ENCODE measurements at places on chromosomes 3 and 15.

- DNase-seq = no peak
Observed at GRCh38 chr15:57920911-57921310, 144.6 kb downstream of the ALDH1A2 start.

DNA sequence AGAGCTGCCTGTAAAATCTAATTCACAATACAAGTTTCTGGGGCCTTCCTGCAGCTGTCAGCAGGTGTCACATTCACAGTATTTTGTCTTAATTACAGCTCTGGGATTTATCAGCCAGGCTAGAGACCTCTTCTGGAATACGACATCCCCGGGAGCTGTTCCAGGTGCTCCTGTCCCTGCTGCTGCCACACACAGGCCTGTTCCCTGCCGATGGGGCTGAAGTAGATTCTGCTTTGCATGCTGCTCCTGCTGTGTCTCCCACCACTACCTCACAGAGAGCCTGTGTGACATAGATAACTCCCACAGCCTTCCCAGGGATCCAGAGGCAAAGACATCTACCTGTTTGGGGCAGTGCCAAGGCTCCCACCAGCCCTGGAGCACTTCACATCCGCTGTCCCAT is 20.4 kb downstream of the COLQ start:
- DNase-seq = no peak

DNA sequence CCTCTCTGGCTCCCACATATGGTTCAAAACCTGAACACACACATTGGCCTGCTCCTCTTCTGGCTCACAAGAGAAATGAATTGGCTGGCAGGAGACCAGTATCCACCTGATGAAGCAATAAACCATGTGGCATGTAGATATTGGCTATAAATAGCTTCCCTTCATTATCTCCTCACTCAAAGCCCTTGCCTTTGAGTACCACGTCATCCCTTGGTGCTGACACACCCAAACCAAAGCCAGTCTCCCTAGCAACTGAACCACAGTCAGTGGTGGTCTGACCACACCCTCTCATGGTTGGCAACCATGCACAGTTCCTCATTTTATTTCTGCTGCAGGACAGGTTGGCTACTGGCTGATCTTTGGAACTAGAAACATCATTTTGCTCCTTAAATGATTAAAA is 98.8 kb downstream of the ZNF621 start:
- DNase-seq = peak; percentile 27

- peak; percentile 10 for DNase-seq
Observed at GRCh38 chr15:44532689-44533088, 4.3 kb upstream of the EIF3J start.

GRCh38 chr3:161977063-161977462 is 480.5 kb downstream of the OTOL1 start:
- DNase-seq = no peak

GRCh38 chr15:62883938-62884479 is 158.5 kb upstream of the TPM1 start:
- DNase-seq = no peak

DNA sequence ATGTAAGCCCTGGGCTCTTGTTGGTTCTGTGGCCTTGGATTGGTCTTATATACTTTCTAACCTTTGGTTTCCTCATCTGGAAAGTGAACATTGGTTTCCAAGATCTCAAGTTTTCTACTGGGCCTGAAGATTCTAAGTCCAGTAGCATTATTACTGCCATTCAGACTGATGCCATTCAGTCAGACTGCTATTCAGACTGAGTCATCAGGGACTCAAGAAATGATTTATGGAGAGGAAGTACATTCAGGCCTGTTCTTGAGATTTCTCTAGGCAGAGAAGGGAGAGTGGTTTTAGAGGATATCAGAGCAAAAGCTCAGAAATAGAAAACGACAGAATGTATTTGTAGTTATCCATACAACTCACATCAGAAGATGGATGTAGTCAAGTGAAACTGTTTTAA is 557.2 kb downstream of the NR2F2 start:
- no peak for DNase-seq

DNA sequence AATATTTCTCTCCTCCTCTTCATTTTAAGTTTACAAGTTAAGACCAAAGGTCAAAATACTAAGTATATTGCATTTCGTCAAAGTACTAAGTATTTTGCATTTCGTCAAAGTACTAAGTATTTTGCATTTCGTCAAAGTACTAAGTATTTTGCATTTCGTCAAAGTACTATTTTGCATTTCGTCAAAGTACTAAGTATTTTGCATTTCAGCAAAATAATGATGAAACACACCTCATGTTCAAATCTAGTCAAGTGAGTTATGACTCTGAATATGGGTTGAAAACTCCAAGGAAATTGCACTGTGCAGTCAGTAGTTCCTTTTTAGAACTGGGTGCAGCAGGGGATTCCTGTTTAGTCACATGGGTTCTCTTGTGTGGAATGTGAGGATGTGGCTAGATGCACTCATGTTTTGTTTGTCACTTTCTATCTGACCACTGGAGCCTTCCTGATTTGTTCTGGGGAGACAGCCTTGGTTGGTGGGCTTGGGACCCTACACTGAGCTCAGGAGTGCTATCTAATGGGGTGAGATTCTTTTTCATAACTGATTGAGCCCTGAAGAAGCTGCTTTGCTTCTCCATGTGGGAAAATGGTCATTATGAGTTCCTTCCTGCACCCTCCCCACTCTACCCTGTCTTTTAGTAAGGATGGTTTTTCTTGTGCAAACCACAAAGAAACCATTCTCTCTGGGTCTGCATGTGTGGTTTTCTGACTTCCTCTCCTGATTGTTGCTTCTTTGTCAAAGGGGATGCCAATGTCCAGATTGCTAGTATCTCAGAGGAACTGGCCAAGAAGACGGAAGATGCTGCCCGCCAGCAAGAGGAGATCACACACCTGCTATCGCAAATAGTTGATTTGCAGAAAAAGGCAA is 73.4 kb downstream of the CCK start:
- no peak for DNase-seq

DNA sequence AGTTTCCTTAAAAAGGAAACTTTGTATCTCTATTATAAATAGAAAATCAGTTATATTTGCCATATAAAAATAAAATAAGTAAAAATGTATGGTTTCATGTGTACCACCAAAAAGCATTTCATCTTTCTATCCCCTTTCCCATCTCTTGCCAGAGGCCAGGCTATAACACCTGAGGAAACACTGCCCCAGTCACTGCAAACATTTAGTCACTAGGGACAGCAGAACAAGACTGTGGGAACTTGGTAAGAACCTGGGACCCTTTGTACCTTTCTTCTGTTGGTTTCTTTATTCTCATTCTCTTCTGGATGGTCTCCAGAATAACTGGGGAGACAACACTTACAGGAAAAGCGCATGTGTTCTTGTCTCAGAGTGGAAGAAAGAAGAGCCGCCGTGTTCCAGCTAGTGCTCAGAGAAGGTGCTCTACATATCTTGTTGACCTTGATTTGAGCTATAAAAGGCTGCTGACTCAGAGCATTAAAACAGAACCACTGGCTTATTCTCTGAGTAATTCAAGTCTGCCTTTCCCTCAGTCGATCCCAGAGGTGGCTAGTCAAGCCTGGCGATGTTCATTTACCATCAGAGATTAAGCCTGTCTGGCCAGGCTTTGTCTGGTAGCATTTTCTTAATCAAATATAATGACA is 361.6 kb downstream of the RBMS3 start:
- DNase-seq = no peak

DNA sequence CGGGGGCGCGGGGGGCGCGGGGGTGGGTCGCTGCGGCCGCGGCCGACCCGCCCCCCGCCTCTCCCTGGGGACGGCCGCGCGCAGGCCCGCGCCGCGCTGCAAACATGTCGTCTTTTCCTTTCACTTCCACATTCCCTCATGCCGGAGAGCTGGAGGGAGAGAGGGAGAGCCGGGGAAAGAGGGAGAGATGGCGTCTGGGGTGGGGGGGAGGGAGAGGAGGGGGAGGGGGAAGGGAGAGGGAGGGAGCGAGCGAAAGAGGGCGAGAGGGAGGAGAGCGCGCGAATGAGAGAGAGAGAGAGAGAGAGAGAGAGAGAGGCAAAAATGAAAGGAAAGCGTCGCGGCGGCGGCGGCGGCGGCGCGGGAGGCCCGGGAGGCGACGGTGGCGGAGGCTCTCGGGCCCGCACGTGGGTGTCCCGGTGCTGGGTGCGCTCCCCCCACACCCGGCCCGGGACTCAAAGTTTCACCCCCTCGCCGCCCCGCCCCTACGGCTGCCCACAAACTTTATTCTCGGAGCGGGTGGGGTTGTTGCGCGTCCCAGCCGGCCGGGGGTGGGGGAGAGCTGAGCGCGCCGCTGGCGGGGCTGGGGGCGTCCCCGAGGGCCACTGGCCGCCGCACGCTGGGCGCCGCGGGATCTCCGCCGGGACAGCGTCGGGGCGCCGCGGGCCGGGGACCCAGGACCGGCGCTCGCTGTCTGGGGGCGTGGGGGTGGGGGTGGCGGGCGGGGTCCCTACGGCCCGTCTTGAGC is 731 bp downstream of the ZNF710 start:
- DNase-seq = peak; percentile 75

DNA sequence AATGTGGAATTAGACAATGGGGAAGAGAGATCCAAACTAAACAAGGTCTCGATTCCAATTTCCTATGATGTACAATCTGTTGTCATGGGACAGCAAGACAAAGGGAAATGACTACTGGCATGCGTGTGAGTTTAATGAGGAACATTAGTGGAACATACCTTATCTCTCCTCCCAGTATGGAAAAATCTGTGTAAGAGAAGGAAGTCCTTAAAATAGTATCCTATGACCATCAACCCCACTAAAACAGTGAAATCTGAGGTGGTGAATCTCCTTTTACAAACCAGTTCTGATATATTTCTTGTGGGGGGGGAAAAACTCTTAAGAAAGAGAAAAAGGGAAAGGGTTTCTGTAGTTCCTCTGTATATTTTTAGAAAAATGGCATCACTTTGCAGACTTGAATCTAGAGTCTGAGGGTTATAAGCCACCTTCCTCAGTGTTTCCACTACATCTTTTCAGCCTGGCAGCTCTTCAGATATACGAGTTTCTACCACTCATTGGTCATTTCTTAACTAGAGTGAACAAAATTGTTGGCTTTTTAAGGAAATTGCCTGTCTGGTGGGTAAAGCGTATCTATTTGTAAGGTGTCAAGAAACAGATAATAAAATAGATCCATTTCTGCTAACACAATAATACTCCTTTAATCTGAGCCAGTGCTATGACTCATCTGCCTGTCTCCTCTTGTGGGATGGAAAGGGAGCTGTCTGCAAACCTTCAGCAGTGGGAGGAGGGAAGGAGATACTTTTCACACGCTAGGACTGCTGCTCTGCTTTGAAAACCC is 3.0 kb upstream of the TNFAIP8L3 start:
- no peak for DNase-seq

GRCh38 chr3:177314897-177315296 is 117.6 kb upstream of the TBL1XR1 start:
- no peak for DNase-seq

GRCh38 chr3:24374801-24375200 is 119.8 kb downstream of the THRB start:
- no peak for DNase-seq

- no peak for DNase-seq
Observed at GRCh38 chr3:171159822-171160157, 133.3 kb upstream of the SLC2A2 start.

GRCh38 chr3:174854987-174855386 is 4.1 kb upstream of the NAALADL2 start:
- no peak for DNase-seq

DNA sequence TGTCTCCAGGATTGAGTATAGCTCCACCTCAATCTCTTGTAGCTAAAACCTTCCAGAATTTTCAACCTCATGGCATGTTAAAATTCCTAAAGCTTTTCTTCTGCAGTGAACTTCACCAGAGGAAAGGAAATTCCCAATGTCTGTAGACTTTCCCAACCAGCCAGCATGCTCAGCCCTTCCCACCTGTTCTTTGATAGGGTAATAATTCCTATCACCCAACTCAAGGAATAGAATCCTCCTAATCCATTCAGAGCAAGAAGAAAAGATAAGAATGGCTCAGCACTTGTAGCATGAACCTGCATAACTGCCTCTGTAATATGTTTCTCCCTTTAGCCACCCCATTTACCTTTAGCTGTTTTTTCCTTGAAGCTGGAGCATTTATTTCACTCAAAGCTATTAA is 301.8 kb upstream of the GADL1 start:
- no peak for DNase-seq

DNA sequence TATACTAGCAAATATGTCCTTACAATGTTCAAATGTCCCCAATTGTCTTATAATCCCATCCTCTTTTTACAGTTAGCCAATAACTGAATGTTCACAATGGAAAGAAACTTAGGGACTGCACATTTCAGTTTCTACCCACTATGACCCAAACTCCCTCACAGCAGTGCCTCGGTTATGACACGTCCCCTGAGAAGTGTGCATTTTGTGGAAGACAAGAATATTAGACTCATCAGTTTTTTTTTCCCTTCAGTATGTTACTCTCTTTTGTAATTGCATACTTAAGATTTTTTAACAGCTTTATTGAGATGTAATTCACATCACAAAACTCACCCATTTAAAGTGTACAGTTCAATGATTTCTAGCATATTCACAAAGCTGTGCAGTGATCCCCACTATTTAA is 64.8 kb downstream of the IGF2BP2 start:
- DNase-seq = no peak

DNA sequence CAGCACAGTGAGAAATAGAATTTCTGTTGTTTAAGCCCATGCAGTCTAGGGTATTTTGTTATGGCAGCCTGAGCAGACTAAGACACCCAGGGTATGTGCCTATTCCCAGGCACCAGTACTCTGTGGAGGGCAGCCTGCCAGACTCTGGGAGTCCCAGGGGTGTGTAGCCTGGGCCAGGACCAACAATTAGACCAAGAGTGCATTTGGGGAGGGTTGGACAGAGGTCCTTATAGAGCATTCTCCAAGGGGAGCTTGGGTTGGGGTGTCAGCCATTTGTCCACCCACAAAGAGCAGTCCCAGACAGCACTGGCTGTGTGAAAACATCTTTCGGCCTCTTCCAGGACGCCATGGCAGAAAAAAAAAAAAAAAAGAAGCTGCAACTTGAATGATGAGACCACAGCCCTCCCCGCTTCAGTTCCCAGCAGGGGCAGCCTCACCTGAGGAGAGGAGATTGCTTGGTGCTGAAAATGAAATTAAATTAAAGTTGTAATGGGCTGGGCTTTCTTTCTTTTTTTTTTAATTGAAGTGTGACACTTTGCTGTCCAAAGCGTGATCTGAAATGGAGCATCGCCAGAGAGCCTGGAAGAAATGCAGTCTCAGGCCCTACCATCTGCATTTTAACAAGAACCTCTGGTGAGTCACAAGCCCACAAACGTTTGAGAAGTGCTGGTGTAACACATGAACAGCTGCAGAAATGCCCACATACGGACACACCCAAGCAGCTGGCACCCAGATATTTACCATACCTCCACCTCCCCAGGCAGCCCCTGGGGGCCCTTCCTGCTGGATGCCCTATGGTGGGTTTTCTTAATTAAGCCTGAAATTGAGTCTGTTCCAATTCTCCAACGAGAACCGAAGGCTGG is 21.3 kb upstream of the CAV3 start:
- no peak for DNase-seq

DNA sequence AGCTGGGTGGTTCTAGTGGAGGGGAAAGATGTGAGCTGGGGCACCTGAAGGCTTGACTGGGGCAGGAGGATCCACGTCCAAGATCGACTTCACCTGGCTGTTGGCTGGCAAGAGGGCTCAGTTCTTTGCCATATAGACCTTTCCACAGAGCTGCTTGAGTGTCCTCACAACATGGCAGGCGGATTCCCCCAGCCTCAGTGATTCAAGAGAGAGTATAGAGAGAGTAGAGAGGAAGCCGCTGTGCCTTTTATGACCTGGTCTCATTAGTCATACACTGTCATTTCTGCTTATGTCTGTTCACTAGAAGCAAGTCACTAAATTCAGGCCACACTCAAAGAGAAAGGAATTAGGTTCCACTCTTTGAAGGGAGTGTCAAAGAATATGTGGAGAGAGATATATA is 101.6 kb downstream of the APBA2 start:
- DNase-seq = no peak
